Adrenal gland (tissue), 19 donors: ENCODE measurements at places on chromosomes 2 and 18.
A peak's percentile ranks its signal among the peaks of the same experiment; 100 is the strongest.

DNA sequence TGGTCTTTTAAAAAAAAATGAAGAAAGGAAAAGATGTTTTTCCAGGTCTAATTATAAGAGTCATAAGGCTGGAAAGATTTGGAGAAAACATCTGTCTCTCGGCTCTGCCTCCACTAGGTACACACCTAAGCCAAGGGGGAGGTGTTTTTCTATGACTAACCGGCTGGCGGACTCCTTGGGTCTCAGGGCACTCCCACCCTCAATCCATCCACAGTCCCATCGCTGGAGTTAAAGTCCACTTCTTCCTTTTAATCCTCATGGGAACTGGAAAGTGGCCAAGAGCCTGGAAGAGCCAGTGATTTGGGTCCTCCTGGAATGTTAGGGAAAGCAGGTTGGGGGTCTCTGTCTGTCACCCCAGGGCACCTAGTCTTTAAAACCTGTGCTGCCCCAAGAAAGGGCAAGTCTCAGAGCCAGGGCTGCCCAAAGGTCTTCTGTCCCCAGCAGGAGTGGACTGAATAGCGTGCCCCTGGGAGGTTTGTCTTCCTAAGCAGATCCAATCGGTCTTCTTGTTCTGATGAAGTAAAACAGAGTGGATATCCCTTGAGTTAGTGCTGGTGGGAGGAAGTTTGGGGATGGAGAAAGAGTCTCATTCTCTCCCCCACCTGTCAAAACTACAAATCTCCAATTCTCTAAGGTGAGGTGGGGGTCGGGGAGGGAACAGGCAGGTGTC lies 66.4 kb downstream of the MCFD2 start:
- DNase-seq = no peak

GRCh38 chr18:8121942-8122480 lies 487.2 kb upstream of the RAB12 start:
- no peak for DNase-seq

GRCh38 chr2:150392614-150393013 lies 94.9 kb downstream of the RND3 start:
- DNase-seq = no peak

GRCh38 chr2:104848526-104848925 lies 5.4 kb upstream of the POU3F3 start:
- DNase-seq = no peak

- no peak for DNase-seq
These were observed 35.0 kb upstream of the LRP1B start for GRCh38 chr2:142165790-142166189.

DNA sequence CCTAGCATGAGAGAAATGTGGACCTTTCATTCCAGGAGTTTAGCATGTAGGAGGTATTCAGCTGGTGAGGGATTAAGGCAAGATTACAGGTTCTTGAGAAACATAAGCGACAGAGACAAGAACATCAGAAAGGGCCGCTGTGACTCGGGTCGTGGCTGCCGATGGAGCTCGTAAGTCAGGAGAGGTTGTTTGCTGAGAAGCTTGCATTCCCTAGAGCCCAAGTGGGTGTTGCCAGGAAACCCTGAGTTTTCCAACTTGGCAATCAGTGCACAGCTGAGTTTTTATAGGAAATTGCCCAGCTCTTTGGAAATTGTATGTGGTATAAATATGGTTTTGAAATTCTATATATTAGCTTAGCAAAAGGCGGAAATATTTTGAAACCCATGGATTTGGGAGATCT lies 46.4 kb upstream of the CYP1B1 start:
- DNase-seq = no peak

- peak; percentile 9 for DNase-seq
These were observed 124.6 kb downstream of the LRATD1 start for GRCh38 chr2:14756981-14757657.

DNA sequence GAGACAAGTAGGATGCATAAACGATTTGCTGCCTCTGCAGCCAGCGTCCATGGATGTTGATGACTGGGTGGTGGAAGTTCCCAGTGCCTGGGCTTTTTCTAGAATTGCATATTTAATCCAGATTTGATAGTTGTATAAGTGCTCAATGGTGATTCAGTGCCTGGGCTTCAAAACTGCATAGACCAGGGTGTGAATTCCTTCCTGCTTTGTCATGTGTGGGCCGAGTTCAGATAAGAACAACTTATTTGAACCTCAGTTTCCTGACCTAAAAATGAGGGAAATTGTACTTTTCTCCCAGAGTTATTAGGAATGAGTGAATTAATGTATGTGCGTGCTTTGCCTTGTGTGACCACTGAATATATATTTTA lies 154.6 kb downstream of the WDSUB1 start:
- DNase-seq = no peak

DNA sequence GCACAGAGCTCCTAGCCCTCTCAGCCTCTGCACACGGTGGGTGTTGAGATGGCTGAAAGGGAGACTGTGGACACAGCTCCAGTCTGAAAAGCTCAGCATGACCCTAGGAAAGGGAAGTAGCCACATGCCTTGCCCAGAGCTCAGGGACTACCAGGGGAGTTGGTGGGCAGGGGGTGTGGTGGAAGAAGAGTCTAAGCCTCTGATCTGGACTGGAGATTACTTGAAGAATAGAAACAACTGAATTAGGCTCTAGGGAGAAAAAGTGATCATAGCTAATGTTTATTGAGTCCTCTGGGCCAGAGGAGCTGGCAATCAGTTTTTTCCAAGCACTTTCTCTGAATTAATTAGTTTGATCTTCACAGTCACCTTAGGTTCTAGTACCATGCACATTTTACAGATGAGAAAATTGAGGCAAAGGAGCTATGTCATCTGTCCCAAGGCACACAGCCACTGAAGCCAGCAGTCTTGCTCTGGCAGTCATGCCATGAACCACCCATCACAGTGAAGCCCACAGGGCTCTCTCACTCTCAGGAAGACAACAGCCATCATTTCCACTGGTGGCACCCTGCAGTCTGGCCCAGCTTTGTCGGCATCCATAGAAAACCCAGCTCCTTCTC lies 10.3 kb downstream of the SDC1 start:
- no peak for DNase-seq

DNA sequence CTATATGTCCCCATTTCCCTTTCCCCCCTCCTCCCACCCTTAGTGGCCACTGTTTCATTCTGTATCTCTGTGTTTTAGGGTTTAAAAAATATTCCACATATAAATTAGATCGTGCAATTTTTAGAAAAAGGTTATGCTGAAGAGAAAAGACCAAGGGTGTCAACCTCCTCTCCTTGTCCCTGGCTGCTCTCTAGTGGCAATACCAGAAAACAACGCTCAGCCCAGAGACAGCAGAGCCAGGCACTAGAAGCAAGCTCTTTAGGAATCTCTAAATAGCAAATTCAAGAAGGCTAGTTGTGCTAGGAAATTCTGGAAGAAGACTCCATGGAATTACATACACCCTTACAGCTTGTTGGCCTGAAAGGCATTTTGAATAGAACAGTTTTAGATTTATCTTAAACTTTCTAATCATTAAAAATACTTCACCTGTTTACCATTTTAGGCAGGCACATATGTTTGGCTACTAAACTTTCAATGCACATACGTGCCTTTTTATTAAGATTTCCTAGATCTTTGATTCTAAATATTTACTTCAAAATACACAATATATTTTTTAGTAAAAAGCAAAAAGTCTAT lies 35.1 kb upstream of the RASGRP3 start:
- peak; percentile 29 for DNase-seq

DNA sequence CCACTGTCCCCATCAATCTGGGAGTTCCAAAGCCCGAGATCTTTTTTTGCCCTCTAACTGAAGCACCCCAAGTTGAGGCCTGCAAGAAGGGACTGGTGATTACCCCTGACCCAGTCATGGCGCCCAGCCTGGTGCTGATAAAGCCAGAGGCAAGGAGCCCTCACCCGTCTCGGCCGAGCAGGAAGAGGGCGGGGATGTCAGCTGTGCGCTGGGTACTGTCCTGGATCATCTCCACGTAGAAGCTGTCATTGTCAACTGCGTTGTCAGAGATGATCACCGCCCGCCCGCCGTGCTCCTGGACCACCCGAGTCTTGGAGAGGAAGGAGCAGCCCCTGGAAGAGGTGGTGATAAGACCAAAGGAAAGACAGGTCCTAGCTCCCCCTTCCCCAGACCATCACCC lies 4.4 kb downstream of the PRADC1 start:
- no peak for DNase-seq

DNA sequence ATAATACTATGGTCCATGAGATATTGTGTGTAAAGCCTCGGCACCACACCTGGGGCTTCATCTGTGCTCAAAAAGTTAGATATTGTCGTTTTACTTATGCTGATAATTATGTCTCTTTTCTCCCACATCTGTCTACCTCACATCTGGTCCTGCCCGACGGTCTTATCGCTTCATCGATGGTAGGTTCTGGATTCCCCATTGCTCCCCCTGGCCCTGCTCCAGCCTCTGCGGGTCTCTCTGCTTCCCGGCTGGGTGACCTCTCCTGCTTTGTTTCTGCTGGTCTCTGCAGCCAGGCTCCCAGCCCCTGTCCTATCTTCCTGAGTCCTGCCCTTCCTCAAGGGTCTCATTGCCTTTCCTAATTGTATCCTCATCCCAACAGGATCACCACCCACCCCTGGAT lies 294.2 kb downstream of the NDUFA10 start:
- DNase-seq = no peak

DNA sequence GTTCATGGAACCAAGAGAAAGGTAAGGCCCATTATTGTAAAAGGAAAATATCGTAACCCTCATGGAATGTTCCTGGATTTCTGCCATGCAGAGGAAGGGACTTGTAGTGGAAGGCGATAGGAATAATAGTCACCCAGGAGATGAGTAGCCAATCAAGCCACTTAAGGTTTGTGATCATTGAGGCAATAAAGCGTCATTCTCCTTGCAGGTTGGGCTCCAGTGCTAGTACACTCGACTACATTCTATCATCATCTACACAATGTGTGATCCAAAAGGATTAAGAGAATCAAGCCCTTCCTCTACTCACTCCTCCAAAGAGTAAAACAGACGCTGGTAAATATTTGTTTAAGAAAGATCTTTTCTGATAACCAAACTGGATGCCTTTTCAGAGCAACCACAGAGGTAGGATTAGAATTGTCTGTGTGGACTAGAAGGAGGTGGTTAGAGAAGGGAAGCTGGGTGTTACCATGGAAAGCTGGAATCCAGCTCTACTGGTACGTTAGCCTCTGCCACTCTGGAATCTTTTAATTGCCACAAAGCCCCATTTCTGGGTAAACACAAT lies 245.7 kb downstream of the IKZF2 start:
- DNase-seq = no peak

- DNase-seq = no peak
These were observed 6.3 kb upstream of the HS6ST1 start for GRCh38 chr2:128324897-128325410.

DNA sequence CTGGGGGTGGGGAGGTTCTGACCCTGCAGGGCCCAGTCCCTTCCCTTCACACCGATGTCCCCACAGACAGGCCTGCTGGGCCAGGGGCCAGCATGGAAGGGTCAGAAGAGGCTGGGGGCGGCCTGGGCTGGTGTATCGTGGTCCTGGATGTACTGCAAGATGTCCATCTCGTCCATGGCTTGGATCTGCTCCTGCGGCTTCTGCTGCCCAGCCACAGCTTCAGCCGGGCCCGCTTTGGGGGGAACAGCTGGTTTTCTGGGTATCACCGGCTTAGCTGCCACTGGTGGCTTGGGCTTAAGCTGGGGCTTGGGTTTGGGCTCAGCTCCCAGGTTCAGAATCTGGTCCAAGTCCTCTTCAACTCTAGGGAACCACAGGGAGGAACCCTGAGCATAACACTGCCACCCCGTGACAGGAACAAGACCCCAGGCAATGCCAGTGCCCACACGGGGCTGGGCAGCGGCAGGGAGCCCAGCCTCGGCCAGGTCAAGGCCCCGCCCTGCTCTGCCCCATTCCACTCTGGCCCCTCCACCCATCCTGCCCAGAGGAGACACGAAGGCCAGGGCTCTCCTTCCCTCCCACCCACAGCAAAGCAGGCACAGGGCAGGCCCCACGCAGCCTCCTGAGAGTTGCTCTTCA lies 31.9 kb downstream of the HS1BP3 start:
- no peak for DNase-seq

- no peak for DNase-seq
These were observed 164.9 kb downstream of the GFPT1 start for GRCh38 chr2:69221960-69222751.

DNA sequence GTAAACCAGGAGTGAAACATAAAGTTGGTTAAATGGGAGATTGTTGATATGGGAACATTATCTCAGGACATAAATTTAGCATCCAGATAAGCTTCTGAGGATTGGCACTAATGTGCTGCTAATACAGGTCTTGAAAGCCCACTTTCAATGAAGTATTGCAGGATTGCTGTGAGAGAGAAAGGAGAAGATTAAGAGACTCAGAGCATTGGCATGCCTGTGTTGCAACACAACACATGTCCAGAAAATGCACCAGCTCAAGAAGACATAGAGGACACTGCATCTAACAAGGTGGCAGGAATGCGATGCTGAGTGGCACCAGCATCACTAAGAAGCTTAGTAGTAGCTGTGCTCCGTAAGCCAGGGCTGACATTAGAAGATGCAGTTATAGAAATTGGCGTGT lies 728.9 kb downstream of the SUCLG1 start:
- DNase-seq = no peak

DNA sequence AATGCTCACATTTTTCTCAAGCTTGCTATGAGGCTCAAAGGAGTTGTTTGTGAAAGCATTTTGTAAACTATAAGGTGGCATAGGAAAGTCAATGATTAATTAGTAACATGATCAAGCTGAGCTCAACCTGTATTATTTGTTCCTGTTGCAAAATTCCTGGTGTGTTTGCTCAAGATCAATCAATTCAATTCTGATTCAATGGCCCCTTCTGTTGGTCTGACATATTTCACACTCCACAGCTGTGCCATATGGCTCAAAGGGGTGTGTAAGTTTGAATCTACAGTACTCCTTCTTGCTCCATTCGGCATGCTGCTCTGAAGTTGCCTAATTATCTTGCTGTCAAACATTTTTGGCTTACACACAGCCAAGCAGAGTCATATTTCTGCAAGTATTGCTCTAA lies 341.6 kb upstream of the LRP1B start:
- DNase-seq = no peak

GRCh38 chr2:110925479-110925878 lies 193.1 kb downstream of the ACOXL start:
- DNase-seq = no peak

GRCh38 chr2:172106108-172106961 lies 3.6 kb upstream of the DLX2 start:
- no peak for DNase-seq

DNA sequence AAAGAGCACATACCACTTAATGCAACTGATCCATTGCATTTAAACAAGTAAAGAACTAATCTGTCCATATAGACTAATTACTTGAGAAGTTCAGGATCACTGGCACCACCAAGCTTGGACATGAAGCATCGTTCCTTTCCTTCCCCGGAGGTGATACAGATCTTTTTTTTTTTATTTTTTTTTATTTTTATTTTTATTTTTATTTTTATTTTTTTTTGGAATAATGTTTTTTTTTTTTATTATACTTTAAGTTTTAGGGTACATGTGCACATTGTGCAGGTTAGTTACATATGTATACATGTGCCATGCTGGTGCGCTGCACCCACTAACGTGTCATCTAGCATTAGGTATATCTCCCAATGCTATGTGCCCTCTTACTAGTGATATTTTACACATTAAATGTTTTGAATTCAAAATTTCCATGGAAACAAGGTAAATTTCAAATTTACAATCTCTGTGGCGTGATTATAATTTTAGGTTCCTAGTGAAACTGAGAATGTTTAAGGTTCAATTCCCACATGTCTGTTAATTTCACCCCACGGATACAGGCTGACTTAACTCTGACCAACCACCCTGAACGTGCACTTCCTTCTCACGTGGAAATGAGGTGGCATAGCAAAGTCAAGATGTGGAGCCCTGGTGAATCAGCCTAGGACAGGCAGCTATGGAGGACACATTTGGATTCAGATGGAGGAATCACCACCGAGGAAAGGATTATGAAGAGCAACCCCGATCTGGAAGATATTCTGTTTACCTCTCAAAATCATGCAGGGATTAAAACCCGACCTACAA lies 101.6 kb upstream of the THOC1 start:
- no peak for DNase-seq
